ENCODE measurements at places on chromosomes 3 and 15.

- DNase-seq, result no peak
Observed at GRCh38 chr3:111668888-111669488, 73.8 kb upstream of the ZBED2 start.

GRCh38 chr15:27587810-27588209 lies 511.3 kb downstream of the OCA2 start:
- no peak for DNase-seq

GRCh38 chr3:122351612-122352011 lies 26.6 kb downstream of the CSTA start:
- DNase-seq, result no peak

DNA sequence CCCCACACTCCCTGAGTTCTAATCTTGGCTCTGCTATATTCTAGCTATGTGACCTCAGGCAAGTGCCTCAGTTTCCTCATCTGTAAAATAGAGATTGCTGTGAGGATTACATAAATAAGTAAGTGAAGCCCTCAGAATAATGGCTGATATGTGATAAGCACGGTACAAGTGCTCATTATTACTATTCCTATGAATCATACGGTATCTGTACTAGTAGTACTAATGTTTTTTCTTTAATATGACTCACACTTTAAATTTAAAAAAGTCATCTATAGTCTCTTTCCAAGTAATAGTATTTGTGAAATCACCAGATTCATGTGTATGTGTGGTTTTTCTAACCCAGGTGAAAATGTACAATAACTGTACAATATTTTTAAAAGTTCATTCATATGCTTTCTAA lies 58.7 kb downstream of the CLDN11 start:
- no peak for DNase-seq

GRCh38 chr15:78739996-78740903 lies 71.0 kb downstream of the ADAMTS7 start:
- DNase-seq, result peak; percentile 28

DNA sequence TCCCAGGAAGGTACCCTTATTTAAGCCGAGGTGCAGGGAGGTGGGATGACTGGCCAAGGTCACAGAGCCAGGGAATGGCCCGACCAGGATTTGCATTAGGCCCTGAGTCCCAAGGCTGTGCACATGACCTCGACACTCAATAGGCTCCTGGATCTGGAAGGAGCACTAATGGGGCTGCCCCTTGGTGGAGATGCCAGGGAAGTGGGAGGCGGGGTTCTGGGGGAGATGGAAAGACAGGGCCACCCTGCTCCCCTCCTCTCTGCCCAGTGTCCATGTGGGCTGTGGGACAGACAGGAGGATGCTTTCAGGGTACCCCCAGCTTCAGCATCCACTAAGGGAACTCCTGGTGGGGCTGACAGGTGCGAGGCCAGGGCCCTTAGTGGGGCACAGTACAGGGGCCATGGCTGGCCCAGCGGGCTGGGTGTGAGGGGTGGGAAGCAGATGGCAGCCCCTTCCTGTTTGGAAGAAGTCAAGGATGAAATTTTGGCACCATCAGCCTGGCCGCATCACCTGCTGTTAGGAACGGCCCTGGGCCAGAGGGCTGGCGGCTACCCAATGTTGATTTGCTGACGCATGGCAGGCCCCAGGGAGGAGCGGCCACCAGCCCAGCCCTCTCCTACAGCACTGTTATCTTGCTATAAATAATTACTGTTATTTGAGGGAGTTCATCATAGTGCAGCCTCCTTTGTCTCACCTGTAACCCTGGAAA lies 37.3 kb downstream of the ATP2B2 start:
- no peak for DNase-seq

DNA sequence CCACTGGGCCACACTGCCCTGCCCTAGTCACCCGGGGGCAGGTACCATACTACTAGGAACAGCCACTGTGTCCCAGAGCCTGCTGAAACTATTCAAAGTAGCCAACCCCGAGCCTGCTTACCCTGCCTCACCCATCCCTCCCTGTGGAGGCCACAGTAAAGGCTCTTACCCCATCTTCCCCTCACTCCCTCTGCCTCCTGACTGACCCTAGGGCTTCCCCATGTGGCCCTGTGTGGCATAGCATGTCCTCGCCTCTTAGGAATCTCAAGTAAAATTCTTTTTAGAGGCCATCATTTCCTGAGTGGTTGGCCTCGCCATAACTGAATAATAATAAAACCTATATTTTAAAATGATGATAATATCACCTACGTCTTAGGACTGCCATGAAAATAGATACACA lies 112.2 kb upstream of the SLC6A11 start:
- no peak for DNase-seq

GRCh38 chr3:125108833-125109535 lies 53.2 kb upstream of the HEG1 start:
- no peak for DNase-seq

DNA sequence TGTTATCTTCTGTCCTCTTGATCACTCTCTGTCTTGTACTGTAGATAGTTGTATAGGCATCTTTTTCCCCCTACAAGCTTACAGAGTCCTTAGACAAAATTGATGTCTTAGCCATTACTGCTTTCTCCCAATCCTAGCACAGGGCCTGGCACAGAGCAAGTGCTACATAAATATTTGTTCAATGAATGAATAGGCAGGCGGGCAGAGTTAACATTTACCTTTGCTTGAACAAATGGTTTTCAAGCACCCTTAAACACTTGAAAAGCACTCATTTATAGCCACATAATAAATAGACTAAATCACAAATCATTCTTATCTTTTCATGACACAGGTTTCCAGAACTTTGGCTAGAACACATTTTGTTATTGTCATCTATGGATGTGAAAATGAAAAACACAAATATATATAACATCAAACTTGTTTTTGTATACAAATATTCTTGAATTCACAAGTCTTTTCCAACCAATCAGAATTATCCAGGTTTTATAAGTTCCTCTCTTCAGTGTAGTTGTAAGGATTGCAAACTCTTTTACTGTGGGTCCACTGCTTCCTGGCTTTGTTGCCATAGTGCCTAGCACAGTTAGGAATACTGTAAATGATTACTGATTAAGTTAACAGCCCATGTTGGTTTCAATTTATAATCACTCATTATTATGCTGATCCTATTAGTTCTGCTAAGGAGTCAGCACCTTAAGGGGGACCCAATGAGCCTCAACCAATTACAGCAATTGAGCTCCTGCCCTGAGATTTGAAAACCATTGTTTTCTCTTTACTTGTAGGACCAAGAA lies 61.9 kb downstream of the ISL2 start:
- no peak for DNase-seq

DNA sequence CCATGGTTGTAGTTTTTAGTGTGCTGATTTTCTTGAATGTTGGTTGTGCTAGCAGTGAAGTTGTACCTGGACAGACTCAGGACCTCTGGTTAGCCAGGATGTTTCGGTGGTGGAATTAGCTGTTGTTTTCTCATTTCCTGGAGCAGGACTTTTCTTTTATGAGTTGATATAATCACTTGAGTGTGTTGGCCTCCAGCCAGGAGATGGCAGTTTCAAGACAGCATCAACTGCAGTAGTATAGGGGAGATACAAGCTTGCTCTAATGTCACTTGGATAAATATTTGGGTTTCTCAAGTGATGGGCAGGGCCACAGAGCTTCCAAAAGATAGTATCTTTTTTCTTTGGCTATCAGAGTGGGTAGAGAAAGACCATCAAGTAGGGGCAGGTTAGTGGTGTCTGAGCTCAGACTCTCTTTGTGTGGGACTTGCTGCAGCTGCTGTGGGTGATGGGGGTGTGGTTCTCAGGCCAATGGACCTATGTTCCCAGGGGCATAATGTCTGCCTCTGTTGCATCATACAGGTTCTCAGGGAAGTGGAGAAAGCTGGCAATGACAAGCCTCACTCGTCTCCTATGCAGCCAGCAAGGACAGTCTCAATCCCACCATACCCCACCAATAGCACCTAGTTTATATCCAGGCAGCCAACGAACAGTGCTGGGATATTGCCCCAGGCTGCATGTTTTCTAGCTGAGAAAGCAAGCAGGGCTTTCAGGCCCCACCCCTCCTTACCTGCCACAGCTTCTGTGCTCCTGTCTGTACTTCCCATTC lies 14.6 kb upstream of the OR5K2 start:
- no peak for DNase-seq

DNA sequence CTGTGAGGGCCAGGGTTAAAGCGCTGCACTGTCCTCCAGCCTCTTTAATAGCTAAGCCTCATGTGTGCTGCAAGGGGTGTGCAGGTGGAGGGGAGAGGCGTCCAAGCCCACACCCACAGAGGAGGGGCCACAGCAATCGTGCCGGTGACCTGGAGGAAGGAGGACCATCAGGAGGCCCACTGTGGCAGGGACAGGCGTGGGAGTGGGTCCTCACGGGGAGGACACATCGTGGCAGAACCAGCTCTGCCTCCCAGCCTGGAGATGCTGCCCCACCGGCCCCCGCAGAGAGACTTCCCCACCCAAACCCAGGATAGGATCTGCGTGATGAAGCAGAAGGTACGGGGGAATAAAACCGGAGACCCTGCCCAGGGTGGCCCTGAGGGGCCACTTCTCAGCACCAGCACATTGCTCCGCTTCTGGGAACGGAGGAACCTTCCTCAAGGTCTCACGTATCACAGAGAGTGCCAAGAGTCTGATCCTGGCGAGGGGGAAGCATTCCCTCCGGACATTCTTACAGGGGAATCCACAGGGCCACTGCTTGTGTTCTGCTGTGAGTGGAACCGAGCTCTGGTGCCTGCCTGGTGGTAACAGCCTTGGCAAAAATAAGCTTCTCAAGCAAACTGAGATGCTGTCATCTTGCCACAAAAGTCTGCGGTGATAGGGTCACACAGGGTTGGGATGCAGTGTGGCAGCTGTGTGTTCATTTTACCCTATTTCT lies 199.8 kb downstream of the XXYLT1 start:
- no peak for DNase-seq

DNA sequence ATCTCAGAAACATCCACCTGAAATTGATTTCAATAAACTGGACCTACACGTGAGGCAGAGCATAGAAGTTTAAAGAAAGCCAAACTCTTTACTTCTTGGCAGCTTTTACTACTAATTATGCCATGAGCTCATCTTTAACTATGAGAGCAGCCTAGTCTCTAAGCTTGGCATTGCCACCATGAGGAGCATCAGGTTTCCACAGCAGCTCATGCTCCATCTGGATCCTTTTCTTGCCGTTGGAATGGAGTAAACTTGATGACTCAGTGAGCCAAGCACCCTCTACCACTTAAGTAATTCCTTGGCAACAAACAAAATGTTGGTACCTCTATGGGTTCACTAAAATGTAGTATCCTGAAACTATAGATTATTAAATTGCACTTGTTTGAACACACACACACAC lies 583.2 kb downstream of the EPHA3 start:
- DNase-seq, result no peak

DNA sequence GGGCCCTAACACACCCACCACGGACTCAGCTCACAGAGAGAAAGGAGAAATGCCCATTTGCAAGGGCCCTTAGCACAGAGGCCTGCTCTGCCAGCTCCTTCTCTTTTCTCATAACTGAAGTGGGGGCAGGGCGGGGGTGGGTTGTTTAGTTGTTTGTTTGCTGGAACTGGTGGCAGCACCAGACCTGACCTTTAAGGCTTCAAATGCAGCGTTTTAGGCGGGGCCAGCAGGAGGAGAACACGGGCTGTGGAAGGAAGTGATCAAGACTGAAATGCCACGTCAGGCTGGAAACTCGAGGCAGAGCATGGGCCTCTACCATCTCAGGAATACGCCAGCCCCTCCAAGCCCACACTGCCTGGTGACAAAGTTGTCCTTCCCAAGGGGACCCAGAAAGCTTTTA lies 9.3 kb downstream of the CACNA2D2 start:
- no peak for DNase-seq

DNA sequence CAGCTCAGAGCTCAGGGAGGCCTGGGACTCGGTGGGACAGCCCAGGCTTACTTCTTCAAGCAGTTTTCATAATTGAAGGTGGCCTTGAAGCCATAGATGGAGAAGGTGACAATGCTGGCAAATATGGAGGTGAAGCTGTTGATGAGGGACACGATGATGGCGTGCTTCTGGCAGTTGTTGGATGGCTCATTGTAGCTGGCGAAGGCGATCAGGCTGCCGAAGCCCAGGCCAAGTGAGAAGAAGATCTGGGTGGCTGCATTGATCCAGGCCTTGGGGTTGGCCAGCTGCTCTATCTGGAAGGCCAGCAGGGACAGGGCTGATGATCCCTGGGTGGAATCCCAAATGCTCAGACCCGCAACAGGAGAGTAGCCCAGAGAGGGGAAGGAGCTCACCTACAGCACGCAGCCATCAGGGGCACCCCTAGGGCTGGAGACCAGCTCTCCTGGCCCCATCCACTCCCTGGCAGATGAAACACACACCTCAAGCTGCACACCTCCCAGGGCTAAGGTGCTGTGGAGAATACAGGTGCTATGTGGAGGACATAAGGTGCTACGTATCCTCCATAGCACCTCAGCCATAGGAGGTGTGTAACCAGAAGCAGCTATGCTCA lies 25.1 kb downstream of the SLC6A20 start:
- DNase-seq, result no peak

DNA sequence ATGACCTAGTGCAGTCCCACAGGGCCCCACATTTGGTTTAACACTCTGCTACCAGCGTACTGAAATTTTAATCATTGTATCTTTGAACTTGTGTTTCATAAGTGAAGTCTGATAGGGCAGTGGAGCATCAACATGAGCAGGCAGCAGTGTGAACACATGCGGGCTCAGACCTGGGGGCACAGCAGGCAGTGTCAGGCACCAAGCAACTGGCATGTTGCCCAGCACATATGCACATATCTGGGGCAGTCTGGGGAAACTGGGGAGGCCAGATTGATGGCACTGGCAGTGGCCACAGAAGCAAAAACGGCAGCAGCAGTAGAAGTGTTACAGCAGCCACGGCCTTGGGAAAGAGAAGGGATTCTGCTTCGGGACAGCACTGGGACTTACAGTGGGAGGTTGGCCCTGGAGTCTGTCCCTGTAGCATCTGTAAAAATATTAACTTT lies 353.9 kb upstream of the KCNMB2 start:
- no peak for DNase-seq

DNA sequence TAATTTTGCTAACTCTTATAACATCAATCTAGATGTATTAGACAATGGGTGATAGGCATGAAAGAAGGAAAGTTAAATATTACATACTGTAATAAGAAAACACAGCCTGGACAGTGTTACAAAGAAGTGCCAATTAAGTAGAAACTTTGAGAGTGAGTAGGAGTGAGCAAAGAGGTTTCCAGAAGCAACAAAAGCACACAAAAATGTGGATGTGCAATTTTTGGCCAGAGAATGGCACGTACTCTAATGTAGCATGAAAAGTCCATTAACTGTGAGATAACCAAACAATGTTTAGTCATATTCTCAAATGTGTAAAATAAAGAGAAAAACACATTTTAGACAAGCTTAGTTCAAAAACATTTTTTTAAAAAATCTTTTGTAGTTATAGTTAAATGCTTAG lies 567.3 kb downstream of the ROBO1 start:
- no peak for DNase-seq

Data from T-helper 9 cell (primary cell).